Uterus (tissue), 4 donors: ENCODE measurements at places on chromosomes 6 and 20. TPM values are rescaled to one million over a fixed set of nuclear protein-coding genes. Genes with fewer than 3 reads are reported as not detected.
A peak's percentile ranks its signal among the peaks of the same experiment; 100 is the strongest.

DNA sequence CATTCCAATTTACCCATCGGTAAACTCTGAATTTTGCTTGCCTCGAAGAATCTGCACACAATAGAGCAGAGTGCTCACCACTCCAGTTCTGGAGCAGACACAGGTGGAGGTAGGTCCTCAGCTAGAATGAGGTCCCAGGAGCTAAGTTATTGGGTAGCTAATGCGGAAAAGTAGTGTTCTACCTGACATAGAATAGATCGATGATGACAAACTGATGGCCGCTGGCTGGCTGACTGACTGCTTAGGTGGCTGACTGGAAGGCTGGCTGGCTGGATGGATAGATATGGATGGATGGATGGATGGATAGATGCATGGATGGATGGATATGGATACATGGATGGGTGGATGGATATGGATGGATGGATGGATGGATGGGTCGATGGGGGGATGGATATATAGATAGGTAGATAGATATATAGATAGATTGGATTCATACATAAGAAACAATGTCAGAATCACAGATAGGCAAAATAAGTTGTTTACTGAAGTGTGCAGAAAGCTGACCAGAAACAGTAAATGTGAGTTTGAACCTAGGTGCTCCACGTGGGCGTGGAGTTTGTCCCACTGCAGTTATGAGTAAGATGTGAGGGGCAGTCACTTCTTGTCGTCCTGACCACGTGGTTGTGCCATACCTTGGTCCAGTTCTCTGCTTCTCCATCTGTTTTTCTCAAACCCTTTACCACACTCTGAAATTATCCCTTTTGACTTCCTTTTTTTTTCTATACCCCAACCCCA, 62.1 kb downstream of the TBXT start:
- DNase-seq: no peak

DNA sequence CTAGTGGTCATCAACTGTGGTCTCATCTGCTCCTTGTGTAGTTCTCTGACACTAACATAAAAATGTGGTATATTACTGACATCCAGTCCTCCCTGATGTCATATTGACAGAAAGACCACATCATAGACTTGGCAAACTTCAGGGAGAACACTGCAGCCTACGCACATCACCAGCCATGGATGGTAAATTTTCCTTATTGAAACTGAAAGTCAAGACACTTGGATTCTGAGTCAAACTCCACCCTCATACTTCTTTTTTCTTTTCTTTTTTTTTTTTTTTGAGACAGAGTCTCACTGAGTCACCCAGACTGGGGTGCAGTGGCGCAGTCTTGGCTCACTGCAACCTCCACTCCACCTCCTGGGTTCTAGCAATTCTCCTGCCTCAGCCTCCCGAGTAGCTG, 25.4 kb downstream of the NDRG3 start:
- DNase-seq: no peak

DNA sequence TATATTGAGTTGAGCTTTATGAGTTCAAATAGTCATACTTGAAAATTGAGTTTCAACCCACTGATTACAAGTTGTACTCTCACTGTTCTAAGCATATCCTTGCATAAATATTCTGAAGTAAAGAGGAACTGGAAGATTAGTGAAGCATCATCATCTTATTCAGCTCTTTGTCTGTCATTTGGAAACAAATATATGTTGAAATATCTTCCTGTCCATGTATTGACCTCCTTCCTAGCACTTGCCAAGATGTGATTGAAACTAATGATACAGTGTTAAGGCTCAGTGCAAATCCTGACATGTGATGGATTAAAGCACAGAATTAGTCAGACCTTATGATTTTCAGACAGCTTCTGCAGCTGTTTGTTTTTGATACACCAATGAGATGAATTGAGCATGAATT, 434.3 kb downstream of the TBC1D32 start:
- no peak for DNase-seq

GRCh38 chr20:7274870-7275269, 507.4 kb downstream of the BMP2 start:
- no peak for DNase-seq

- peak; percentile 87 for DNase-seq
These were observed 97.2 kb downstream of the TMEM242 start for GRCh38 chr6:157226026-157226625.

- DNase-seq: no peak
These were observed 600.6 kb upstream of the CHD6 start for GRCh38 chr20:42218621-42219374.

GRCh38 chr6:43861212-43861894, 91.3 kb downstream of the VEGFA start:
- no peak for DNase-seq

- DNase-seq: no peak
These were observed 44.6 kb upstream of the SLC23A2 start for GRCh38 chr20:5045906-5046305.

DNA sequence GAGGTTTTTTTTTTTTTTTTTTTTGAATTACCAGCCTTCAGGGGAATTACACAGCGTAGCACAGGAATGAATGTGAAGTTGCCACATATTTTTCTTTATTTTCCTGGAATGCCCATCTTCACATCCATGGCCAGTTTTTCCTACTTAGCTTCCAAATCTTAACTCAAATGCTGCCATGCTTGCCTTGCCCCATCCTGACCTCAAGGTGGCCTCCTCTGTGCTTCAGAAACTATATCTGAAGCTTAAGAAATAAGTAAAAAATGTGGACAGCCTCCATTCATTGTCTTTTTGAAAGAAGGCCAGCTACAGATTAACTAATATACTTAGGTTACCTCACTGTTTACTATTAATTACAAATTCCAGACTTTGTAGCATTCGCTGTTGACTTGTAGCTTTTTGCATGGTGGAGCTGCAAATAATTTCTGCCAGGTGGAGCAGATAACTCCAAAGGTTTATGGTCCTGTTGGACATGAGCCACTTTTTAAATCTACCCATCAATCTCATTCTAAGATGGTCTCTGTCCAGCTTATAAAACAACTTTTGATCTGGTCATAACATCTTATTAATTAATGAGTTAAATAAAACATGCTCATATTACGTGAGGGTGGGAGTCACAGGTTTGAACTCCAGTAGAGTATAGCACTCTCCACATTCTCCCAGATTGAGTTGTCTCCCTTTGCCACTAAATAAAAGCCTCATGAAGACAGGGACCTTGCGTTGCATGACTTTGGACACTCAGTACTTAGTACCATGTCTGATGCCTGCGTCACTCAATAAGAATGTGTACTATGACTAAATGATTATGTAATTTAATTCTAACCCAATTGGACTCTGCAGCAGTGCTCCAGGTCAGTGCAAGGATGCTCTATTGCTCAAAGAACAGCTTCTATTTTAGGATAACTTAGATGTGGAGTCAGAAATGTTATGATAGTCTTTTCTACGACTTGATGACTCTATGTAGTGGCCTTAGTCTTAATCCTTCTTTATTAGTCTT, 678.6 kb upstream of the CITED2 start:
- DNase-seq: no peak

- no peak for DNase-seq
These were observed 58.1 kb downstream of the NUS1 start for GRCh38 chr6:117733341-117733740.

GRCh38 chr6:67141005-67141404, 1434.0 kb upstream of the EYS start:
- no peak for DNase-seq

- DNase-seq: no peak
These were observed 1.2 kb downstream of the MYB start for GRCh38 chr6:135182071-135183001.

DNA sequence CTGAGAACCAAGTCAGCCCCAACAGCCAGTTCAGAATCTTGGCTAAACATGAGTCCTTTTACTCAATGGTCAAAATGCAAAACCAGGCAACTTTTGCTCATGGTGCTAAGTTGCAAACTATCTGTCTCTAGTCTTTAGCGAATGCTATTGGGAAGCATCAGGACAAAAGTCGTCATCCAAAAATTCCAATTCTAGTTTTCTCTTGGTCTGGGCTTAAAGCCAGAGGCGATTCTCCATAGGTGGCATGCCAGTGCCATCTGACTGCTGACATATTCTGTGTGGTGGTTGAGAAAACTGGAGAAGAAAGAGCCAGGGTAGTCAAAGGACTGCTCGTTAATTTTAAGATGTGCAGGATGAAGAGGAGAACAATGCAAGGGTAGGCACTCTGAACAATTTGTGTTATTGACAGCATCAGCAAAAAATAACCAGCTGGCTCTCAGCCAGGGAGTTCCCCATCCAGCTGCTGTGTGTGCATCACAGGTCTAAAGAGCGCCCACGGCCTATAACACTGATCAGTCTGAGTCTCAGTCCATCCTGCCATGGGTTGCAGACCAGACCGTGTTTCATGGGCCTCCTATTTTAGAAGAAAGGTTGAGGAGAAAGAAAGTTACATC, 313.6 kb downstream of the ALDH8A1 start:
- DNase-seq: no peak

GRCh38 chr6:38039502-38039901, 220.0 kb downstream of the ZFAND3 start:
- no peak for DNase-seq

- no peak for DNase-seq
These were observed 82.2 kb downstream of the CTNNBL1 start for GRCh38 chr20:37776049-37776448.

GRCh38 chr6:16331384-16332174, 93.2 kb downstream of the GMPR start:
- DNase-seq: peak; percentile 76

GRCh38 chr20:14234666-14235295, 102.6 kb downstream of the FLRT3 start:
- no peak for DNase-seq

- no peak for DNase-seq
These were observed 169.5 kb upstream of the BEND3 start for GRCh38 chr6:107284805-107285204.

DNA sequence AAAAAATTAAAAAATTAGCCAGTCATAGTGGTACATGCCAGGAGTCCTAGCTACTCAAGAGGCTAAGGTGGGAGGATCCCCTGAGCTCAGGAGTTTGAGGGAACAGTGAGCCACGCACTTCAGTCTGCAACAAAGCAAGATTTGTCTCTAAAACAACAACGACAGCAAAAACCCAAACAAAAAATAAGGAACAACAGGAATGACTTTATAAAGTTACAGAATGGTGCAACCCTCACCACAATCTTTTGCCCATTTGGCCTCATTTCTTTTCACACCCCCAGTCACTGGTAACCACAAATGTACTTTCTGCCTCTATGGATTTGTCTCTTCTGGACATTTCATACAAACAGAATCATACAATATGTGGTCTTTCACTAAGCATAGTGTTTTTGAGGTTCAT, 16.7 kb upstream of the ZFAND3 start:
- DNase-seq: no peak

DNA sequence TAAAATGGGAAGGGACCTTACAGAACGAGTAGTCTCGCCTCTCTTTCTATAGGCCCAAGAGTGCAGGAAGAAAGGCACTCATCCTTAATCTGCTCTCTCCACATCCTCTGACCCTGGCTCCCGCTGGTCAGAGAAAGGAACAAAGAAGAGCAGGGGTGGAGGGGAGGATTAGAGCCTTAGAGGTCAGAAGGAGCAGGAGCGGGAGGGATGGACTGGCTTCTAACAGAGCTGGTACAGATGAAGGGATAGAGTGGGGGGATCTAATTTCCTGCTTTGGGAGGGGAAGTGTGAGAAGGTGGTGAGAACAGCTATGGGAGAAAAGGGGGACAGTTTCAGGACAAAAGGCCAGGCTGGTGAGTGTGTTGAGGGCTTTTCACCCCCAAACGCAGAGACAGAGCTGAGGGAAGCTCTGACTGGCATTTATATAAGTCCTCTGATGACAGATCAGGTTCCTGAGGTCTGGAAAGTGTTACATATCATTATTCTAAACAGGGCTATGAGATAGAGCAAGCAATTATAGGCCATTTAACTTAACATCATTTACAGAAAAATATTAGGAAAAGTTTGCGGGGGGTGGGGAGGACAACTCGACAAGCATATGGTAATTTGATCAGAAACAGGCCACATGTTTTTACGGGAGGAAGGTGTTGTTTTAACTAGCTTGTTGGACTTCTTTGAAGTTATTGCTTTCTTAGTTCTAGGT, 111.1 kb downstream of the FOXC1 start:
- no peak for DNase-seq

The EYS gene
- total RNA-seq: not detected

The CTNNBL1 gene
- 40.3 TPM for total RNA-seq

The COL21A1 gene
- total RNA-seq: 135 TPM

The TFAP2C gene
- not detected for total RNA-seq

The LY6G6F gene
- total RNA-seq: not detected
